ENCODE measurements at places on chromosomes 7 and 10. TPM values are rescaled to one million over a fixed set of nuclear protein-coding genes. Genes with fewer than 3 reads are reported as not detected.

DNA sequence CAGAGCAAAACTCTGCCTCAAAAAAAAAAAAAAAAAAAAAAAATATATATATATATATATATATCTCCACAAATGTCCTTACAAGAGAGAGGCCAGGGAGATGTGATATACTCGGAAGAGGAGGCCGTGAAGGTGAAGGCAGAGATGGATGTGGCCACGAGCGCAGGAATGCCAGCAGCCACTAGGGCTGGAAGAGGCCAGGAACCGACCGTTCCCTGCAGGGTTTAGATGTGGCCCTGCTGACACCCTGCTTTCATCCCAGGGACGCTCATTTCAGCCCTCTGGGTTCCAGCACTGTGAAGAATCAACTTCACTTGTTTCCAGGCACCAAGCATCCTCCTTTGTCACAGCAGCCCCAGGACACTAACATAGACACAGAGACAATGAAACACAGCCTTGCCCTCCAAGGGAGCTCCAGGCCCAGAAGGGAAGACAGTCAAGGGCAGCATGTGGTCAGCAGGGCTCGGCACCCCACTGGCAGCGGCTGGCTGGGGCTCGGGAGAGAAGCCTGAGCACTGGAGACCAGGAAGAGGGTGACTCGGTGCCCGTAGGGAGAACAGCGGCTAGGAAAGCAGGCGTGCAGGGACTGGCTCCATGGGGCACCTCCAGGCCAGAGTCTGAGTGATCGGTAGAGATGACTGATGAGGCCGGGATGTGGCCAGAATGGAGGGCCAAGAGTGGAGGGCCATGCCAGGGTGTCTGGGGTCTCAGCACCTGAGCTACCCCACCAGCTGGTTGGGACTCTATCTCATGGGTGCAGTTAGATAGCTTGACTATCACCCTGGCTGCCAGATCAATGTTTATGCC lies 7.6 kb downstream of the WDR86 start:
- DNase-seq: no peak

SLC26A5 gene
- 0.11 TPM for total RNA-seq

CNPY1 gene
- total RNA-seq: not detected

- peak; percentile 3 for DNase-seq
These were observed 1181.6 kb downstream of the DNAJB9 start for GRCh38 chr7:109751241-109751640.

All from HepG2 (cell line).